ENCODE measurements at places on chromosomes 16 and 17. TPM values are rescaled to one million over a fixed set of nuclear protein-coding genes. Genes with fewer than 3 reads are reported as not detected.
A peak's percentile ranks its signal among the peaks of the same experiment; 100 is the strongest.

The PSMD11 gene
- total RNA-seq, result 63.7 TPM

The GAS7 gene
- 87.6 TPM for total RNA-seq

The NPIPA2 gene
- 3.6 TPM for total RNA-seq

The CES5A gene
- total RNA-seq, result not detected

The NAA38 gene
- 89.8 TPM for total RNA-seq

DNA sequence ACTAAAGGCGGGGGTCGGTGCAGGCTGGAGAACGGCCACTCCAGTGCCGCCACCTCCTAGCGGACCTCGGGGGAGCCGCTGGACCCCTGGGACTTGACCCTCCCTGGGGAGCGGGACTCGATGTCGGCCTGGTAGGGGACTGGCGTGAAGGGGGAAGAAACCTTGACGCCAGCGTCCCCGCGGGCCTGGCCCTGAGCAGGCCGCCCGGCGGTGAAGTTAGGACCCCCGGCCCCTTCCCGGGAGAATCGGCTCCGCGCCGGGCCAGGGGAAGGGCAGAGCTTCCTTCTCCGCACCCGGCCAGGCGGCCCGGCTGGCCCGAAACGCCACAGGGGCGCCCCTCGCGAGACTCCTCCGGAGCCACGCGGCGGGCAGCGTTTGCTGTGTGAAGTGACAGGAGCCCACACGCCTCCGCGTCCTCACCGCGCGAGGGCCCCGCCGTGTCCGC is 389 bp downstream of the DUS1L start:
- DNase-seq, result no peak
- peaks cover 30% of the 10 kb centered on the region for H3K4me1 ChIP-seq
- H3K27me3 ChIP-seq, result no peaks in the 10 kb centered on the region
- peaks cover 33% of the 10 kb centered on the region for H3K36me3 ChIP-seq

DNA sequence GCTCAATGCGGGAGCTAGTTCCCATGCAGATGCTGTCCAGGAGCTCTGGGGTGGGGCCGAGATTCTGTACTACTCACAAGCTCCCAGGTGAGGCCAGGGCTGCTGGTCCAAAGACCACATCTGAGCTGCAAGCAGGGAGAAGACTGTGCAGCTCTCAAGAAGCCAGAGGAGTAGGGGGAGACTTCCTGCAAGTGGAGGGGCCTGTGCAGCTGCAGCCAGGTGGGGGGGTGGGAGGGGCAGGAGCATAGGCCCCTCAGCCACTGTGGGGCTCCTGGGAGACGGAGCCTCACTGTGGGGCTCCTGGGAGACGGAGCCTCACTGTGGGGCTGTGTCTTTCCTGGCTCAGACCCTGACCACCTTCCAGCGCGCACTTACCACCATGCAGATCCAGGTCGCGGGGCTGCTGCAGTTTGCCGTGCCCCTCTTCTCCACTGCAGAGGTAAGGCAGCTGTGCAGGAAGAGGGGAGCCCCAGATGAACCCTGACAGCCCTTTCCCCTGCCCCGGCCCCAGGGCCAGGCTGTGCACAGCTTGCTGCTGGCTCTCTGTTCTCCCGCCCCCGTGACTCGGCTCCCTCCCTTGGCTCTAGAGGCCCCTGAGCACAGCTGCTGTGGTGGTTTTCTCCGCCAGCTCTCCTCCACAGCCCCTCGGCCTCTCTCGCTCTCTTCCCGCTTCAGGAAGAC is 24.3 kb upstream of the DNAI2 start:
- H3K27ac ChIP-seq, result no peak overlapping the region
- H3K36me3 ChIP-seq, result peaks cover 37% of the 10 kb centered on the region
- no peaks in the 10 kb centered on the region for H3K27me3 ChIP-seq
- H3K4me3 ChIP-seq, result no peak overlapping the region

- no peak overlapping the region for H3K27ac ChIP-seq
- H3K36me3 ChIP-seq, result no peaks in the 10 kb centered on the region
- DNase-seq, result no peak
- no peaks in the 10 kb centered on the region for H3K27me3 ChIP-seq
Measured at GRCh38 chr16:67464565-67464964, 16.4 kb downstream of the ATP6V0D1 start.

GRCh38 chr16:89035669-89036570 is 57.7 kb upstream of the ACSF3 start:
- no peaks in the 10 kb centered on the region for H3K4me1 ChIP-seq
- H3K36me3 ChIP-seq, result no peaks in the 10 kb centered on the region
- no peak overlapping the region for H3K4me3 ChIP-seq
- peaks cover 79% of the 10 kb centered on the region for H3K27me3 ChIP-seq

DNA sequence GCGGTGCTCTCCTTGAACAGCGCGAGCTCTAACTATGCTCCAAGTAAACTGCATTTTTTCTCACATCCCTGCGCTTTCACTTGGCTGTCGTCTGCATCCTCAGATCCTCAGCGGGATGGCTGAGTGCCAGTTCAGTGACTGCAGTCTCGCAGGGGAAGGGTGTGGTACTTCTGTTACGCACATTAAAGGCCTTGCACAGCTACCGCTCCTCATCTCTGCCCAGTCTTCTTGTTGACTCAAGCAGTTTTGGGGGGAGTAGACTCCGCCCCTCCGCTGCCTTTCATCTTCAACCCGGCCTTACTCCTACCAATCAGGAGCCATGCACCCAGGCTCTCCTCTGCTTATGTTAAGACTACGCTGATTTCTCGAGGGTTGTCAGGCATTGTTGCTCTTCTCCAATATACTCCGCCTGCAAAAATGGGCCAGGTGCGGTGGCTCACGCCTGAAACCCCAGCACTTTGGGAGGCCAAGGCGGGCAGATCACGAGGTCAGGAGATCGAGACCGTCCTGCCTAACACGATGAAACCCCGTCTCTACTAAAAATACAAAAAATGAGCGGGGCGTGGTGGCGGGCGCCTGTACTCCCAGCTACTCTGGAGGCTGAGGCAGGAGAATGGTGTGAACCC is 10.0 kb downstream of the ATP5PD start:
- peaks cover 38% of the 10 kb centered on the region for H3K36me3 ChIP-seq
- H3K27me3 ChIP-seq, result no peaks in the 10 kb centered on the region
- peaks cover 52% of the 10 kb centered on the region for H3K4me1 ChIP-seq
- DNase-seq, result peak; percentile 89

DNA sequence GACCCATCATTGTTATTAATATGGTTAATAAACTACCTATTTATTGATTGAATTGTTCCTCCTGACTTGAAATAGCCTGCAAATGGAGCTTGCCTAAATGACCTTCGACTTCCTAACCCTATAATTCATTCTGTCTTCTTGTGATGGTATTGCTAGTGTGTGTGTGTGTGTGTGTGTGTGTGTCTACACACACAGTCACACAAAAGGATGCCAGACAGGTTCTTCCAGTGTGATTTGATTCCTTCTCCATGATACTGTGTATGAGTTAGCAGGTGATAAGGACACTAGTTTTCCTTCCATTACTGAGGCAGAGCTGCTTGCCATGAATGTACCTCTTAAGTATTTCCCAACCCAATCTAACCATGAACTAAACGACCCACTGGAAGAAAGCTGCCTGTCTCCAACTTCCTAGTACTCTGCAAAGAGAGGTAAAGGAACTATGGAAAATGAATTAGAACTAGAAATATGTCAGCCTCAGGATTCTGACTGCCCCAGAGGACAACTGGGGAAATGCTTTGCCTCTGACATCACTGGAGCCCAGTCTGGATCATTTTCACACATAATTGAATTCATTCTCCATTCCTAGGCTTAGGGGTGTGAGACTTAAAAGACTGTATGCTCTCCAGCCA is 3.5 kb upstream of the CDC6 start:
- H3K27ac ChIP-seq, result peak overlapping the region; percentile 59
- peaks cover 35% of the 10 kb centered on the region for H3K36me3 ChIP-seq
- peaks cover 40% of the 10 kb centered on the region for H3K4me1 ChIP-seq
- DNase-seq, result no peak
- H3K27me3 ChIP-seq, result no peaks in the 10 kb centered on the region

- H3K27ac ChIP-seq, result peak overlapping the region; percentile 63
- peaks cover 32% of the 10 kb centered on the region for H3K36me3 ChIP-seq
- peaks cover 62% of the 10 kb centered on the region for H3K4me1 ChIP-seq
- peak; percentile 66 for DNase-seq
Measured at GRCh38 chr17:21296097-21297025, 11.8 kb downstream of the MAP2K3 start.

DNA sequence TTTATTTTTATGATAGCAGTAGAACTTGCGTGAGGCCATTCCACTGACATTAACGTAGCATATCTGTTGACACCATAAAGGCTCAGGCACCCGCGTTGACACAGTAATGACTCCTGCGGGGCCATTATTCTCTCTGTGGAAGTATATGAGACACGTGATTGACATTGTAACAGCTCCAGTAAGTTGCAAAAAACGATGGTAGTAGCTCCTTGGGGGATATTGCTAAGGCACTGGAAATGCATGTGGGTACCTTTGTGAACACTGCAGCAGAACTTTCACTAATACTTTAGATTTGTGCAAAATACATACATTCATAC is 918.8 kb upstream of the CDH8 start:
- DNase-seq, result no peak
- no peaks in the 10 kb centered on the region for H3K4me1 ChIP-seq
- no peaks in the 10 kb centered on the region for H3K36me3 ChIP-seq
- H3K27me3 ChIP-seq, result no peaks in the 10 kb centered on the region
- H3K4me3 ChIP-seq, result no peak overlapping the region
- H3K27ac ChIP-seq, result no peak overlapping the region

- no peak overlapping the region for H3K27ac ChIP-seq
- peak overlapping the region; percentile 57 for H3K4me3 ChIP-seq
- H3K36me3 ChIP-seq, result no peaks in the 10 kb centered on the region
- peaks cover 23% of the 10 kb centered on the region for H3K4me1 ChIP-seq
- no peak for DNase-seq
Measured at GRCh38 chr17:76867578-76868175, 527 bp upstream of the MGAT5B start.

DNA sequence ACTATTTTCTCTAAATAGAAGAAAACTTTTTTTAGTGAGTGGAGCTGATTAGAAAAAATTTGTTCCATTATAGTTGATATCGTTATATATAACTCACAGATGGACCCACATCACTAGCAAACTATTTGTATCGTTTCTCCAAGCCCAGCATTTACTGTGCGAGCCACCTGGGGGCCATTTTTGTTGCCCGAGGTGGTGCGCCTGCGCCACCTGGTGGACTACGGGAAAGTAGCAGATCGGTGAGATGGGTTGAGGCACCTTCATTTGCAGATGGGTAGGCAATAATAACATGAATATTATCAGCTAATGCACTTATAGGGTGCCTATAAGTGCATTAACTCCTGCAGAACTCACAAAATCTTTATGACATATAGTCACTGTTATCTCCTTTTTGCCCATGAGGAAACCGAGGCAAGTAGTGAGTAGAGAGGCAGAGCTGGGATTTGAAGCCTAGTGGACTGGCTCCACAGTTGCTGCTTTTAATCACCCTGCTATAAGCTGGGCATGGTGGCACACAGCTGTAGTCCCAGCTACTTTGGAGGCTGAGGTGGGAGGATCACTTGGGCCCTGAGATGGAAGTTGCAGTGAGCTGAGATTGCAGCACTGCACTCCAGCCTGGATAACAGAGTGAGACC is 23.2 kb upstream of the NTN1 start:
- peaks cover 10% of the 10 kb centered on the region for H3K4me1 ChIP-seq
- DNase-seq, result peak; percentile 56

Measured in left ventricle myocardium inferior (tissue), 1 donor.